ENCODE measurements at places on chromosomes 13 and 19. TPM values are rescaled to one million over a fixed set of nuclear protein-coding genes. Genes with fewer than 3 reads are reported as not detected.

Gene KIR3DL1
- not detected for polyA plus RNA-seq

Gene RNF225
- polyA plus RNA-seq = not detected

Gene SYMPK
- 34.9 TPM for polyA plus RNA-seq

Gene MEIOSIN
- not detected for polyA plus RNA-seq

Gene FUT3
- polyA plus RNA-seq = not detected

Gene ZNF568
- polyA plus RNA-seq = 31.0 TPM

Gene ZGLP1
- polyA plus RNA-seq = 1.7 TPM

Gene CDX2
- not detected for polyA plus RNA-seq
